WTC11 (cell line): ENCODE measurements at places on chromosomes 2 and 18. TPM values are rescaled to one million over a fixed set of nuclear protein-coding genes. Genes with fewer than 3 reads are reported as not detected.

SLC14A1 gene
- not detected in 3 replicates for total RNA-seq

SEPTIN2 gene
- total RNA-seq = 347 to 354 TPM (median 353 TPM) in 3 replicates

ARHGAP25 gene
- 2.6 to 3.4 TPM (median 2.9 TPM) in 3 replicates for total RNA-seq

MARCHF4 gene
- total RNA-seq = 1.7 to 2.6 TPM (median 1.7 TPM) in 3 replicates

AKAIN1 gene
- total RNA-seq = not detected in 3 replicates

SPEG gene
- 55.3 to 62.7 TPM (median 57.8 TPM) in 3 replicates for total RNA-seq

EMILIN1 gene
- total RNA-seq = 3.0 to 4.0 TPM (median 3.5 TPM) in 3 replicates

UXS1 gene
- 39.2 to 44.7 TPM (median 42.6 TPM) in 3 replicates for total RNA-seq

DNA sequence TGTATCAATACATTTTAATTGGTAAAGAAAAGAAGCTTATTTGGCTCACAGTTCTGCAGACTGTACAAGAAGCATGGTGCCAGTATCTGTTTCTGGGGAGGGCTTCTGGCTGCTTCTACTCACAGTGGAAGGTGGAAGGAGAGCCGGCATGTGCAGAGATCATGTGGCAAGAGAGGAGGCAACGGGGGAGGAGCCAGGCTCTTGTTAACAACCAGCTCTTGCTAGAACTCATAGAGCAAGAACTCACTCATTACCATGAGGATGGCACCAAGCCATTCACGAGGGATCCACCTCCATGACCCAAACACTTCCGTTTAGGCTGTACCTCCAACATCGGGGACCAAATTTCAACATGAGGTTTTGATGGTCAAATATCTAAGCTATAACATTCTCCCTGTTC lies 7.5 kb downstream of the PARD6G start:
- peaks cover 3% of the 10 kb centered on the region; the same call in 1 of the 2 replicates for H3K36me3 ChIP-seq
- H3K4me1 ChIP-seq = peaks cover 13% of the 10 kb centered on the region
- H3K4me3 ChIP-seq = no peak overlapping the region
- no peak for DNase-seq

DNA sequence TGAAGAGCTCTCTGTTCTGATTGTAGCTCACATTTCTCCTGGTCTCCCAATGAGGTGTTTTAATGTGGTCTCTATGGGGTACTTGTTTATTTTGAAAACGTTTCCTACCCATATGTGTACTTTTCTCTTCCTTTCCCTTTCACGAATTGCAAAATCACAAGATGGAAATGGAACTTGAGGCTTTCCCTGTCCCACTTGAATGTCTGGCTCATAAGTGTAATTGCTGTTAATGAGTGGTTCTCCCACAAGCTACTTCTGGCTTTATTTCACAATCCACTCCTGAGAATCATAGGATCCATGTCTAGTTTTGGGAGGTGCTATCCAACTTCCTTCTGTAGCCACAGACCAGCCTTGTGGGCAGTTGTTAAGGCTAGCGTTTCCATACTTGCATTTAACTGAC lies 81.1 kb upstream of the CAVIN2 start:
- DNase-seq = no peak
- peak overlapping the region; percentile 92 for H3K27ac ChIP-seq
- H3K36me3 ChIP-seq = peaks cover 2% of the 10 kb centered on the region; the same call in 1 of the 2 replicates

DNA sequence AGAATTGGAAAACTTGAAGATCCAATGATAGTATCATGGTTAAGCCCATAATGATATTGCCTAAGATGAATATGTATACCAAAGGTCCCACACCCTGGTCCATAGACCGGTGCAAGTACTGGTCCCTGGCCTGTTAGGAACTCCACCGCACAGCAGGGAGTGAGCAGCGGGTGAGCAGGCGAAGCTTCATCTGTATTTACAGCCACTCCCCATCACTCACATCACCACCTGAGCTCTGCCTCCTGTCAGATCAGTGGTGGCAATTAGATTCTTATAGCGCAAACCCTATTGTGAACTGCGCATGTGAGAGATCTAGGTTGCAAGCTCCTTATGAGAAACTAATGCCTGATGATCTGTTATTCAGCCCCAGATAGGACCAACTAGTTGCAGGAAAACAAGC lies 402.4 kb downstream of the EPHA4 start:
- no peaks in the 10 kb centered on the region for H3K27me3 ChIP-seq
- DNase-seq = no peak
- H3K36me3 ChIP-seq = no peaks in the 10 kb centered on the region
- no peaks in the 10 kb centered on the region for H3K4me1 ChIP-seq

DNA sequence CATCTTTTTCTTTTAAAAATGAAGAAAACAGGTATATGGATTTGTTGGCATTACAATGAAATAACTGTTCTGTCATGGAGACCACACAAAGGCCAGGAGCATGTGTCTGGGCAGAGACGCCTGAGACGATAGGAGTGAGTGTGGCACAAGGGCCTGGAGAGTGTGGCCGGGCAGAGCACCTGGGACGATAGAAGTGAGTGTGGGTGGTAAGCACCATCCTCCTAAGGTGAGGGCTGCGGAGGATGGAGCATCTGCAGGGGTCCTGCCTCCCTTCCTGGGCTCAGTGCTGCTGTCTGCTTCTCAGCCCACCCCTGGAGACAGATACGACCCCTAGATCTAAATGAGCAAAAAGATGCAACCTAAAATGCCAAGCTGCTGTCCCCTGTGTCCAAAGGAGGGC lies 184.9 kb downstream of the MYT1L start:
- H3K4me1 ChIP-seq = peaks cover 30% of the 10 kb centered on the region
- H3K4me3 ChIP-seq = no peak overlapping the region
- no peak overlapping the region for H3K27ac ChIP-seq
- DNase-seq = no peak
- no peaks in the 10 kb centered on the region; the same call in 1 of the 2 replicates for H3K36me3 ChIP-seq
- H3K27me3 ChIP-seq = no peaks in the 10 kb centered on the region

DNA sequence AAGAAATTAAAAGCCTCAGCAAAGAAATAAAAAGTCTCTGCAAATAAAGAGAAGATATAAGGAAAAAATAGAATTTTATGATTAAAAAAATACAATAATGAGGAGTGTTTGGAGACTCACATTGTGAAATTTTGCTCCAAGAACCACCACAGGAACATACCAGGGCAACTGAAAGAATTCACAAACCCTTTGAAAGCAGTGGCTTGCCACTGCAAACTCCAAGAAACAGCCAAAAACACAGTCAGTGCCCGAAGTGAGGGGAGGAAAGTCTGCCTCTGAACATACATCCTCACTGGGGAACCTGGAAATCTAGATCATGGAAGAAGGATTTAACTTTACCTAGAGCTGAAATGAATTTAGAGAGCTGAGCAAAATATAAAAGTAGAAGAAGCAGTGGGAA lies 33.1 kb downstream of the EVA1A start:
- no peak for DNase-seq
- H3K27me3 ChIP-seq = no peaks in the 10 kb centered on the region
- H3K27ac ChIP-seq = no peak overlapping the region
- H3K36me3 ChIP-seq = no peaks in the 10 kb centered on the region

- H3K4me1 ChIP-seq = peaks cover 7% of the 10 kb centered on the region
- H3K27me3 ChIP-seq = no peaks in the 10 kb centered on the region
- H3K4me3 ChIP-seq = no peak overlapping the region
- no peak overlapping the region for H3K27ac ChIP-seq
These were observed 1.2 kb downstream of the UGT1A9 start for GRCh38 chr2:233672886-233673285.

- H3K27me3 ChIP-seq = peaks cover 2% of the 10 kb centered on the region; the same call in 1 of the 2 replicates
- no peak overlapping the region for H3K4me3 ChIP-seq
- DNase-seq = no peak
- H3K36me3 ChIP-seq = no peaks in the 10 kb centered on the region
These were observed 398.1 kb downstream of the TNS1 start for GRCh38 chr2:217604527-217605194.

GRCh38 chr2:68765739-68766375 lies 31.2 kb downstream of the ARHGAP25 start:
- no peaks in the 10 kb centered on the region for H3K36me3 ChIP-seq
- no peak overlapping the region for H3K4me3 ChIP-seq
- no peaks in the 10 kb centered on the region for H3K27me3 ChIP-seq
- peaks cover 42% of the 10 kb centered on the region for H3K4me1 ChIP-seq

- no peak overlapping the region for H3K27ac ChIP-seq
- peaks cover 47% of the 10 kb centered on the region for H3K36me3 ChIP-seq
- H3K4me1 ChIP-seq = peaks cover 3% of the 10 kb centered on the region; the same call in 1 of the 2 replicates
- DNase-seq = no peak
These were observed 26.4 kb upstream of the RNU4ATAC start for GRCh38 chr2:121504316-121504715.

DNA sequence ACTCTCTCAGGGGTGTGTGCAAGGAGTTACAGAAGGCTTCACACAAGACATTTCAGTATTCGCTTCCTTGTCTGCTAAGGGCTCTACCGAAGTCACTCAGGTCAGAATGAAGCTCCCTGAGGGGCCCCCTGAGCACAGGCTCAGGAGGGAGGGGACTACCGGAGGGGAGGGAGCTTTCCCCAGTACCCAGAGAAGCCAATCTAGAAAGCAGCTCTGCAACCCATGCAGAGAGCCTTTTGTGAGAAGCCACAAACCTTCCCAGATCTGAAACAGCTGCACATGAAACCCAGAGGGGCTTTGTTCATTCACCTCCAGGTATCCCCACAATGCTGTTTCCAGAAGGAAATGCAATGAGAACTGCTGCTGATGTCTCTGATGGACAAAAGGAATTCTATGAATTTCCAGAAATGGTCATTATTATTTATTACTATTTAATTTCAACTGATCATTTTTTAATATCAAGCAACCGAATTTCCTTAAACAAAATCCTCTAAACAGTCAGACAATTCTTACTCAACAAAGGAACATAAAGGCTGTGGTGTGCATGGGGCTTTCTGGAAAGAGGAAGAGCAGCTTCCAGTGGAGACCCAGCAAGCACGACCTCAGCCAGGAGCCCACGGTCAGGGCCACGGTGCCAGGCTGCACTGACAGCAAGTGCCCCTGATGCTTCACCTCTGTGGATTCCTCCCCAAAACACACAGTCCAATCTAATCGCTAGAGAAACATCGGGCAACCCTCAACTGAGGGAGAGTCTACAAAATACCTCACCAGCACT lies 42.0 kb downstream of the NDUFA10 start:
- no peak overlapping the region for H3K27ac ChIP-seq
- no peaks in the 10 kb centered on the region for H3K27me3 ChIP-seq
- H3K36me3 ChIP-seq = peaks cover 38% of the 10 kb centered on the region
- H3K4me1 ChIP-seq = peaks cover 6% of the 10 kb centered on the region; the same call in 1 of the 2 replicates

- DNase-seq = no peak
- no peak overlapping the region for H3K4me3 ChIP-seq
- H3K4me1 ChIP-seq = peaks cover 18% of the 10 kb centered on the region
These were observed 36.7 kb downstream of the HDAC4 start for GRCh38 chr2:239363946-239364637.

GRCh38 chr2:159714247-159714930 lies 2.1 kb downstream of the MARCHF7 start:
- H3K27ac ChIP-seq = no peak overlapping the region
- H3K4me3 ChIP-seq = peak overlapping the region; percentile 99
- peaks cover 25% of the 10 kb centered on the region for H3K36me3 ChIP-seq
- H3K4me1 ChIP-seq = peaks cover 50% of the 10 kb centered on the region
- no peaks in the 10 kb centered on the region for H3K27me3 ChIP-seq

DNA sequence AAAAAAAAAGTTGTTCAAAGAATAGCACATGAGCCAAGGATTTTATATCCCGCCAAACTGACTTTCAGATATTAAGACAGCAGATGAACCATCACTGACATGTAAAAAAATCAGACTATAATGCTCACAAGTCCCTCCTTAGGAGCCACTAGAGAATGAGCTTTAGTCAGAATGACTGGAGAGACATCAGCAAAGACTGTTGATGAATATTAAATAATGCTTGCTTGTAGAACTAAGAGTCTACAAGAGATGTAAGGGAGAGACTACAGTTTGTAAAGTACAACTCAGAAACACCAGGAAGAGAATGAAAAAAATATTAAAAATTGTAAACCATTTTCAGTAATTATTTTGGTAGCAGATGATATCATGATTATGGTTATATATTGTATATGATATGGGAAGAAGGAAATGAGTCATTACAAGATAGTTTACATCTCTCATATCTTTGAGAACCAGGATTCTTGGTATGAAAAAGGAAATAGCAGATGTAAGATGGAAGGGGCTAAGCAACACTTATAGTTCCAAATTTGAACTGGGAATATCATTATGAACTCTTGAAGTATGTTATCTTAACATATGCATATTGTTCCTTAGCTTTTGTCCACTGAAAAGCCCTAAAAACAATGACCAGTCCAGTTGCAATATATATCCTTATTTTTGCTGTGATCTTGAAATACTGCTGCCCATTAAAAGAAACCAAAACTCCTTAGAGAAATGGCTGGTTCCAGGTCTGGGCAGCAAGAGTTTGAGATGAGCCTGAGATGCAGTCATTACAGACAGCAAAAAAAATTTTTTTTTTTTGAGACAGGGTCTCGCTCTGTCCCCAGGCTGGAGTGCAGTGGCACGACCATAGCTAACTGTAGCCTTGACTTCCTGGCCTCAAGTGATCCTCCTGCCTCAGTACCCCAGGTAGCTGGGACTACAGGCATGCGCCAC lies 55.7 kb downstream of the PTPN2 start:
- no peak overlapping the region for H3K4me3 ChIP-seq
- H3K27me3 ChIP-seq = no peaks in the 10 kb centered on the region
- no peak overlapping the region for H3K27ac ChIP-seq
- peaks cover 47% of the 10 kb centered on the region for H3K36me3 ChIP-seq
- no peaks in the 10 kb centered on the region for H3K4me1 ChIP-seq
- no peak for DNase-seq

DNA sequence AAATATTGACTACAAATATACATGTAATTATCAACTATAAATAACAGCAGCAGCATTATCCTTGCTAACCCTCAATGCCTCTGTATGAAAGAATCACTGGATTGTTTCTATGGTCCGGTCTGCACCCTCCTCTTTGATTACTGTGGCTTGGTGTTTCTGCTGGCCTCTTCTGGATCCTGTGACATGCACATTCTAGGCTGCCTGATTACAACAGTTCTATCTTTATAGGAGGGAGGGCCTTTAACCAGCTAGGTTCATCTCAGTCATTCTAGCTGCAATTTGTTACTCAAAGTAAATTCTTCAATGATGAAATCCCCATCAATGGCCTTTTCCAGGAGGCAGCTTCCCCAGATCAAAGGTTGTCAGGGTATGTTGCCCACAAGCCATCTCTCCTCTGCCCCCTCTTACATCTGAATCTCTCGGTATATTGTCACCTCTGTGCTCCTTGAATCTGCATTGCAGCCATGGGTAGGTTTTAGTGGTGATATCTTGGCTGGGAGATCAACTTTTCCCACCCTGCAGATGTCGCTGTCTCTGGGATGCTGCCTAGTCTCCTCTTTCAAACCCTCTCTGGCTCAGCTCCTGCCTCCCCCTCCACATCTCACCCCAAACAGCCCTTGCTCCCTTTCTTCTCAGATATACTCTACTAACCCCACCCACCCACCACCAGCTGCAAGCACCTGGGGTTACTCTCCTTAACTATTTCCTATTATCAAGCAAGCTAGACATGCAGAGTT lies 106.2 kb upstream of the BZW1 start:
- H3K36me3 ChIP-seq = no peaks in the 10 kb centered on the region
- H3K4me3 ChIP-seq = no peak overlapping the region
- H3K4me1 ChIP-seq = peaks cover 17% of the 10 kb centered on the region
- peak overlapping the region; percentile 68; the same call in 1 of the 2 replicates for H3K27ac ChIP-seq

- no peak overlapping the region for H3K4me3 ChIP-seq
- H3K4me1 ChIP-seq = peaks cover 38% of the 10 kb centered on the region
- no peaks in the 10 kb centered on the region for H3K36me3 ChIP-seq
- no peaks in the 10 kb centered on the region for H3K27me3 ChIP-seq
These were observed 11.6 kb downstream of the CD28 start for GRCh38 chr2:203718087-203718486.
